ENCODE measurements at places on chromosomes 11 and 22. TPM values are rescaled to one million over a fixed set of nuclear protein-coding genes. Genes with fewer than 3 reads are reported as not detected.

DNA sequence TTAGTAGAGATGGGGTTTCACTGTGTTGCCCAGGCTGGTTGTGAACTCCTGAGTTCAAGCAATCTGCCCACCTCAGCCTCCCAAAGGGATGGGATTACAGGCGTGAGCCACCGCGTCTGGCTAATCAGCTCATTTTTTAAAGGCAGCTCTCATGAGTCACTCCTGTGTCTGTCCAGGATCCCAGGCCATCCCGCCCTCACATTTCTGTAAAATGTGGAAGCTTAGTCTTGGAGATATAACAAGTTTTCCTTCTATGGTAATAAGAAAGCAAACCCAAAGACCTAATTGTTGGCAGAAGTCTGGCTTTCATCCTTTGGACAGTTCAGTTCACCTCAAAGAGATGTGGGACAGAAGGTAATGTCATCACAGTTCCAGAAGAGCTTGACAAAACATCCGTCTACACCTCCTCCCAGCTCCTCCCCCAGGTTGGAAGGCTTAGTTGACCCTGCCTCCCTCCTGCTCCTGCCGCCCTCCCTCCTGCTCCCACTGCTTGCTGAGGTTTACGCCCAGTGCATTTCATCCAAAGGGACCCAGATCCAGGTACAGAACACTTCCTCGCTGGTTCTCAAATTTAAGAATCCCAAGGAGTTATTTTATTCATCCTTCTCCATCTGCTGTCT lies 6.4 kb downstream of the DRD2 start:
- ATAC-seq: no peak

The SYCE3 gene
- not detected for total RNA-seq

The SCYL1 gene
- 92.1 TPM for total RNA-seq

The PRG3 gene
- total RNA-seq: not detected

The SPA17 gene
- 5.9 TPM for total RNA-seq

The PHOX2A gene
- total RNA-seq: 3.2 TPM

DNA sequence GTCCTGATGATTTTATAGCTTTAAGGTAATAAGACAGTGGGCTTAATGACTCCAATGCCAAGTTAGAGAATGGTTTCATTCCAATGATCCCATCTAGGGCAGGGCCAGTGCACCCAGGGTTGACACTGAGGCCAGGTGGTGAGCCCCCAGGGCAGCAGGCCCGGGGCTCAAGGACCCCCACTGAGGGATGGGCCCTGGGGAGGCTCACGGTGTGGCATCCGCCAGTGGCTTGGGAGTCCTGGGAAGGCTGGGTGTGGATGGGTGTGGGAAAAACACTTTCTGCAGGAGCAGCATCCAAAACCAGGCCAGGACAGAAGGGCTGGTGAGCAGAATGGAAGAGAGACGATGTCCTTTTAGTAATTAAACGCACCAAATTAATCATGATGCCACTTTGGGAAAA lies 626.3 kb downstream of the TBC1D22A start:
- no peak for ATAC-seq

The TESMIN gene
- 0.12 TPM for total RNA-seq

The MIAT gene
- 0.62 TPM for total RNA-seq

The SCO2 gene
- 1.8 TPM for total RNA-seq

GRCh38 chr11:44029507-44029845 lies 18.3 kb upstream of the ACCSL start:
- ATAC-seq: no peak

GRCh38 chr11:73423506-73423905 lies 47.3 kb downstream of the RELT start:
- ATAC-seq: no peak

DNA sequence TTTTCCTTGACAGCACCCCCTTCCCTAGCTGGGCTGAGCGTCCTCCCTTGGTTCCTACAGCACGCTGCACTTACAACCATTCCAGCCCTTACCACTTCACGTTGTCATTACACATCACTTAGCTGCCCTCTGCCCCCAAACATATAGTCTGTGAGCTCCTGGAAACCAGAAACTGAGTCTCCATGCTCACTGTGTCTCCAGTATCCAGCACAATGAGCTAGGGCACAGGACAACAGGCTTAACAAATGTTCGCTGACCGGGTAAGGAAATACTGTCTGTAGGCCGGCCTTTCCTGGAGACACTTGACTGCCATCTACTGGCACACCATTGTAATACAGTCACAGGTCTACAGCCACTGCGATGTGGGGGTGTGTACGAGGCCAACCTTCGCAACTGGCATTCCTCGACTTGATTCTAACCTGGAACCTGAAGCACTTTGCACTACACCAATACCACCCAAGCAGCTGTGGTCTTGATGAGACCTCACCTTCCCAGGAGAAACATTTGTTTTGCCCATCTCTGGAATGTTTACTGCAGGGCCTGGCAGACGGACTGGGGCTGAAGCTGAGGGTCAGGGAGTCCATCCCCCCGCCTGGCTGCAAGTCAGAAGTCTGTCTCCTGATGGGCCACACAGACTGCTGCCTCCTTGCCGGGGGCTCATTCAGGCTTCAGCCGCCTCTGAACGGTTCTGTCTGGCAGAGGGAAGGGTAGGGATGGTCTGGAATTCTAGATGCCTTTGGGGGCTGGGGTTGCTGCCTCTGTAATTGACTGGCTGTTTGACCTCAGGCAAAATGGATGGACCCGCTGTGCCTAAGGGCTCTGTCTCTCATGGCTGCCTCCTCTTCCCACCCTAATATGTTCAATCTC lies 72.0 kb downstream of the SYN3 start:
- peak; percentile 96 for ATAC-seq

The GUCY1A2 gene
- total RNA-seq: 2.5 TPM

The CCDC89 gene
- 1.7 TPM for total RNA-seq

The PGA5 gene
- total RNA-seq: not detected

- ATAC-seq: no peak
Observed at GRCh38 chr11:19786644-19787043, 74.0 kb downstream of the NAV2 start.
